Activated T-helper 1 cell treated with anti-CD3 and anti-CD28 coated beads, Interleukin-12 subunit alpha, Interleukin-12 subunit beta, Interleukin-2, Interleukin-4 antibody, amounts not matched to agents 30 ng/mL and 10 ng/mL and 1 ng/mL, durations not matched to agents 14 hours and 24 hours and 36 hours (primary cell): ENCODE measurements at places on chromosomes 2 and 18.
A peak's percentile ranks its signal among the peaks of the same experiment; 100 is the strongest.

DNA sequence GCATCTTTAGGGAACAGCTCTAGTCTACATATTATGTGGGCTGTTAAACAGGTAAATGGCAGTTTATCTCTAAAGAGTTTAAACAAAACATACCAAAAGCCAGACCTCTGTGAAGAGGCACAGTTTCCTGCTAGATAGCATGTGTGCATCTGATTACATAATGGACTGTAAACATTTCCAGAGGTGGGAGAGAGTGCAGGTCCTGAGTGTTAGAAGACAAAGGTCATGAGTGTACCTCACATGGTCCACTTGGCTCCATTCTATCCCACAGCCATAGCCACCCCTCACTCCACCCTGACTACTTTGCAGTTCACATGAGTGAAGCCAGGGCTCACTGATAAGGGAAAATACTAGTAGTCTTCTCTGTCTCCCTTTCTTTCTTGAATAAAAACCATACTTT is 233.4 kb downstream of the MTX2 start:
- no peak for DNase-seq

DNA sequence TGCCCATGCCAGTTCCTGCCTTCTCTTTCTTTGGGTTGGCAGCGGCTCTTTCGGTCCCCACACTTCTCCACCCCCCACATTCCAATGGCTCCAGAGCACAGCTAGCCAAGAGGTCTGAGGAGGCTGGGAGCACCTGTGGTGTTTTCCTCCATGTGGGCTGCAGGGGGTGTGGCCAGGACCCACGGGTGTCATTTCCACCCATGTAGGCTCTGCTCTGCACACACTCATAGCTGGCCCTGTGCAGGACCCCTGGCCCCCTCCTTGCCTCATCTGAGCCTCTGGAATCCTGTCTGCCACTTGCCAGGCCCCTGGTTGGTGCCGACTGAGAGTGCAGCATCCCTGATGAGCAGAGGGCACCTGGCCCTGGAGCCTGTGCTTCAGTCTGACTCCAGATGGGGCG is 46.3 kb downstream of the DYSF start:
- DNase-seq: no peak

DNA sequence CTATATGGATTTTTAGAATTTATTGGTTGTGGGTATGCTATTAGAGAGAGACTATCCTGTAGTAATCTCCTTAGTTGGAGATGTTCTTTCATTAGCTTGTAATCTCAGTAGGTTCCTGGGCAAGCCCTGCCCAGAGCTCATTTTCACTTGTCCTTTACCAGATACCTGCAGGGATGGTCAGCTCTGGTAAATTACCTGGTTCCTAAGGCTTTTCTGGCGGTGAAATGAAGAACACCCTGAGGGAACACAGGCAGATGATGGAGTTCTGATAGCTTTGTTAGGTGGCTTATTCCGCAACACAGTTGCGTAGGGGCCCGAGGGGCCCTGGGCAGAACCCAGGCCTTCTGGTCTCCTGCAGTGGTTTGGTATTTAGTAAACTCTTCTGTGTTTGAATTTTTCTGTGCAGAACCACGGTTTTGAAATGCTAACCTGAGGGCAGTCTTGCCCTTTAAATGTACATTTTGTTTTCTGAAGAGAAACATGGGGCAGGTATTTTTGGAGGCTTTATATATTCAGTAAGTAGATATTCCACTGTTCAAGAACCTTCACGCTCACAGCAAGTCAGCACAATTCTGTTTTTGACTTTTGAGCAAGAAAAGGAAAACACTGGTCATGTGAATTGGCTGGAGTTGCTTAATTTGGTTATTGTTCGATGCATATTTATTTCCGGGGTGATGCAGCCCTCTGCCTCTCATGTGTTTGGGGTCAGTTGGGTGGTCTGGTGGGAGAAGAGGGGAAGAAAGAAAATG is 22.4 kb downstream of the ZNF532 start:
- DNase-seq: no peak

- no peak for DNase-seq
Measured at GRCh38 chr2:36606925-36607324, 9.0 kb upstream of the FEZ2 start.

DNA sequence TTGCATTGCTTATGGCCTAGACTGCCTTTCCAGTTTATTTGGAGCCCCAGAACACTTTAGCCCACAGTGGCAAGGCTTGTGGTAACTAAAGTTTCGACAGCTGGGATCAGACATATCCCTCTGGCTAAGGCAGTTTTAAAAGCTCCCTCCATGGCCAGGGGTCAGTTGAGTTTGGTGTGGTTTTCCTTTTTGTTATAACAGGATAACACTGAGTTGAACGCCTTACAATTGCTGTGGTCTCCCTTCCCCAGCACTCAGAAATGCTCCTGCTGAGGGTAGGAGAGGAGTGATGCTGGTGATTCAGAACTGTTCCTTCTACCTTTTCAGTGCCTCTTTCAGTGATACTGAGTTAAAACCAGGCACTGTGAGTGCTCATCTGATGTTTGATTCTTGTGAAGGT is 182.6 kb downstream of the GULP1 start:
- no peak for DNase-seq

DNA sequence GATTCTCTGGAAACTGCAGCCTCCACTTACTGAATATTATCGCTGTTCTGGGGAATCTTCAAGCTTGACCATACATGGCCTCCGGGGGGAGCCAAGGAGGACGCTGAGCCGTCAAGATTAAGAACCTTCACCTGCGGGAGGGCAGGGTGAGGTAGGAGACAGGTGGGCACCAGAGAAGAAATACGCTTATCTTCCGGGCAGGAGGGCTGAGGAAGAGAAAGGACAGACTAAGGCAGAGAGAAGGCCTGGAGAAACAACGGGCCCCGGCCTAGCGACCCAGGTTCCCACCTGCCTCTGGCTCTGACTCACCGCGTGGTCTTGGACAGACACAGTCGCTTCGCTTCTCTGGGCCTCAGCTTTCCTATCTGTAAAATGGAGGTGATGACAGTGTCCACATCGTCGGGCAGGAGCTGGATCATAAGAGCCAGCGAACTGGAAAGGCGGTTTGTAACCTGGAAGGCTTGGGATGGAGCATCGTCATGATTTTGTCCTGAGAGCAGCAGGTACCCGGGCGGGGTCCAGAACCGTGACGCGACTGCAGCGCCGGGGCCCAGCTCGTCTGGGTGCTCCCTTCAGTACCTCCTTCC is 659 bp downstream of the ZNF142 start:
- peak; percentile 16 for DNase-seq

- no peak for DNase-seq
Measured at GRCh38 chr2:230874456-230874855, 9.7 kb downstream of the ITM2C start.

DNA sequence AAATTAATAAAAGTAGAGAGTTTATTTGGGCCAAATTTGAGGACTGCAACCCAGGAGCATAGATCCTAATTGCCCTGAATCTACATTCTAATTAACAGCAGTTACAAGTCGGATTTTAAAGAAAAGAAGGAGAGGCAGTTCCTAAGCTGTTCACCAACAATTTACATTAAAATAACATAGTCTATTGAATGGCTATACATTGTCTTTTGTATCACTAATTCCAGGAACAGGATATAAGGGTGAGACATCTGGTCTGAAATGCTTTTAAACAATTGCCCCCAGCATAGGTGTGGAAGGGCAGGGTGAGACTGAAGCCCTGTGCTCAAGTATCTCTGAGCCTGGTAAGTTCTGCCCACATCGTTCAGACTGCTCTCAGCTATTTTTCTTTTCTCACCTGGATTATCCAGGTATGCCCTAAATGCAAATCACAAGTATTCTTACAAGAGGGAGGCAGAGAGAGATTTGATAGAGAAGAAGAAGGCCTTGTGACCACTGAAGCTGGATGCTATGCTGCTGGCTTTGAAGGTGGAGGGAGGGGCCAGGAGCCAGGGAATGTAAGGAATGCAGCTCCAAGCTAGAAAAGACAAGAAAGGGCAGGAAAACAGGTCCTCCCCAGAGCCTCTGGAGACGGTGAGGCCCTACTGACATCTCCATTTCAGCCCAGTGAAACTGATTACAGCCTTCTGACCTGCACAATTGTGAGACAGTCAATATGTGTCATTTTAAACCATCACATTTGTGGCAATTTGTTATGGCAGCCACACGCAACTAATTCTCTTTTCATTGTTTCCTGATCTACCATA is 189.4 kb upstream of the ARL4C start:
- no peak for DNase-seq

GRCh38 chr2:31075431-31075830 is 62.8 kb downstream of the GALNT14 start:
- DNase-seq: no peak

- no peak for DNase-seq
Measured at GRCh38 chr2:171520471-171520870, 1.8 kb upstream of the CYBRD1 start.

DNA sequence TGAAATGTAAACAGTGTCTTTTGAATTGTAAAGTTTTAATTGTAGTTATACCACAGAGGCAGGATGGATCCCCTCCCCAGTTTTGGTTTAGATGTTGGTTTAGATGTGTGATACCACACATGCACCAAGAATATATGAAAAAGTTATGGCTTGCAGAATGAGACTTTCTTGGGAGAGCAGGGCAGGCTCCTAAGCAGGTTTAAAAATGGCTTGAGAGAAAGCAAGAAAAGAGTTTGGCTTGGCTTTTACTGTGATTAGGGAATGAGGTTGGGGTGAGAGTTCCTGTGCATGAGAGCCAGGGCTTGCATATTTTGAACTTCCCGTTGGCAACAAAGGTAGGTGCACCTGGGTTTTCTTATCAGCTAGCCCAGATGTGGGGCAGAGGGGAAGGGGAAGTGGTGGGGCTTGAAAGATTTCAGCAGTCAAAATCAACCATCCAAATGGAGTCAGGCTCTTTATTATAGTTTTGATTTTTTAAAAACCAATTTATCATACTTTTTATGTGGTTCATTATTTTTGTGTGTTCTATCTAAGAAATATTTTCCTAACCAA is 246.9 kb downstream of the MTX2 start:
- DNase-seq: no peak

GRCh38 chr2:86393521-86394491 is 47.4 kb upstream of the KDM3A start:
- no peak for DNase-seq

- DNase-seq: no peak
Measured at GRCh38 chr2:88738271-88738670, 46.8 kb downstream of the RPIA start.

- DNase-seq: peak; percentile 59
Measured at GRCh38 chr2:38959938-38960608, 70.4 kb downstream of the ARHGEF33 start.

DNA sequence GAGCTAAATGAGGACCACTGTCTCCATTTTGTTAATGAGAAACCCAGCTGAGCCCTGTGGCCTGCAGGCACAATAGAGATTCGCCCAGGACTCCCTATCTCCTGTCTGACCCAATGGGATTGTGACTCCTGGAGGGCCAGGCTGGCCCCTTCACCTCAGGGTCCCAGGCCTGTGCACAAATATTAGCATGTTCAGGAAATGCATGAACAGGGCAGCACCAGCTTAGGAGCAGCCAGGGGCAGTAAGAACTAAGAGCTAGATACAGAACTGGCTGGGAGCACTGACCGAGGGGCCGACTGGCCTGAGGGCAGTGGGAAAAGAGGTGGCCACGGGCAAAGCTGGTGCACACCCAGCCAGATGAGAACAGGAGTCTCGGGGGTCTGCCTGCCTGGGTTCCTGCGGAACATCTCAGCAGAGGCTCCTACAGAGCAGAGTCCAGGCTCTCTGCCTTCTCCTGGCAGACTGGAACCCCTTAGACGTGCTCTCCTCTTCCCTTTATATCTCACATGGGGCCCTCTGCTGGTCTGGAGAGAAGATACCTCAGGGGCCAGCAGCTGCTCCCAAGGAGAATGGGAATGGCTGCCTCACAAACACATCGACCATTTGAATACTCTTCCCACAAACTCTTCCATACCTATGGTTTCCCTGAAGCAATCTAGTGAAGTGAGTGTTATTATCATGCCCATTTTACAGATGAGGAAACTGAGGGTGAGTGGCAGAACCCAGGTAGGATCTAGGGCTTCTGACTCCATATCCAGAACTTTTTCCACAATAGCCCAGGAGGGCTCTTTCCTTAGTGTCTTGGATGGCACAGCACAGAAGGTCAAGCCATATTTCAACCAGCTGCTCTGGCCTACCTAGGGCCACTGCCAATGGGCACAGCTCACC is 77.6 kb upstream of the OTOF start:
- DNase-seq: no peak

DNA sequence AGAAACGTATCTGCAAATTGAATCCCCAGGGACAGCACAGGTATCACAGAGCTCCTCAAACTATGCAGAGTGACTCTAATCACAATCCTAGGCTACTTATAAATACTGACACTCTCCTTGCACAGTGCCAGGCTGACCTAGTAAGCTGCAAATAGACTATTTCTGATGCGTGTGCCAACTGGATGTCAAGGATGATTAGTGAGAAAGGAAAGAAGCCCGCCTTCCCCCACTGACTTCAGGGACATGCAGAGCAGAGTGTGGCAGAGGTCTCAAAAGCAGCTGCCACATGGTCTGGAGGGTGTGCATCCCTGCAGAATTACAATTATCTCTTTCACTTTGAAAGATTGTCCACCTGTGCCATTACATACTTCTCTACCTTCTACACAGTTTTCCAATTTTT is 235.6 kb downstream of the CPS1 start:
- DNase-seq: no peak

- no peak for DNase-seq
Measured at GRCh38 chr2:51424418-51424817, 392.5 kb upstream of the NRXN1 start.

DNA sequence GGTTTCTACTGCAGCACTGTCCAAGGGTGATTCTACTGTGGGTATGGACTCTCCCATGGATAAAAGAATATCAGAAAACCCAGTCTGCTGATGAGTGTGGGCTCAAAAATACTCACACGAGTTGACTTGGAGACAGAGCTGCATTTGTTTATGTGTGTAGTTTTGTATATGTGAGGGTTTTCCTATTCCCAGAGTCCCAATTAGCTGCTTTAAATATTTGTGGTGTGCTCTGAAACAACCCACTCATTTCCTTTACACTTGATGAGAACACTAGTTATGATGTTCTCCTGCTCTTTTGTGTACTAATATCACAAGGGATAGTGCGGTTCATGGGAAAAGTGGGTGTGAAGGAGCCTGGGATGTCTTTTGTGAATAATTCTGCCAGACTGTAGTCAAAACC is 337.3 kb downstream of the PLCL1 start:
- no peak for DNase-seq

DNA sequence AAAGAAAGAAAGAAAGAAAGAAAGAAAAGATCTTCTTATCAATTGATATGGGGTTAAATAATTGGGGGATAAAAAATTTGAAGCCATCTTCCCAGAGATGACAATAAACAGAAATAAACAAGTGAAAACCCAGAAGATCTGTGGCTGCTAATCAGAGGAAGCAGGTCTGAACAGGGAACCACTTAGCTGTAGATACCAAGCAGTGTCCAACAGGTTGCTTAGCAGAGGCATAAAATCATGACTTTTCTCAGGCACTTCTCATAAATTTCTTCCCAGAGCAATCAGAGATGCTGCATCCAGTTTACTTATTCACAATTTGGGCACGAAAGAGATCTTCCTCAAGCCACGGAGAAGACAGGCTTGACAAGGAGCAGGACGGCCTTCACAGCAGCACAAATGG is 5.7 kb upstream of the LPIN1 start:
- DNase-seq: no peak
